Heart right ventricle (tissue), 16 donors: ENCODE measurements at places on chromosomes 16 and 17.

DNA sequence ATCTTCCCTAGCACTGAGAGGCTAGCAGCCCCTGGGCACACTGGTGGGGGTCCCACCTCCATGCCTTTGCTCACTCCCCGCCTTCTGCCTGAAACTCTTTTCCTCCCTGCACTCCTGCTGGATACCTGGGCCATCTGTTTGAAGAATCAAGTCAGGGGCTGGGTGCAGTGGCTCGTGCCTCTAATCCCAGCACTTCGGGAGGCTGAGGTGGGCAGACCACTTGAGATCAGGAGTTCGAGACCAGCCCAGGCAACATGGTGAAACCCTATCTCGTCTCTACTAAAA lies 15.7 kb downstream of the FOXJ1 start:
- no peak overlapping the region for H3K27ac ChIP-seq
- H3K4me1 ChIP-seq: peaks cover 5% of the 10 kb centered on the region
- no peaks in the 10 kb centered on the region for H3K36me3 ChIP-seq
- DNase-seq: no peak

DNA sequence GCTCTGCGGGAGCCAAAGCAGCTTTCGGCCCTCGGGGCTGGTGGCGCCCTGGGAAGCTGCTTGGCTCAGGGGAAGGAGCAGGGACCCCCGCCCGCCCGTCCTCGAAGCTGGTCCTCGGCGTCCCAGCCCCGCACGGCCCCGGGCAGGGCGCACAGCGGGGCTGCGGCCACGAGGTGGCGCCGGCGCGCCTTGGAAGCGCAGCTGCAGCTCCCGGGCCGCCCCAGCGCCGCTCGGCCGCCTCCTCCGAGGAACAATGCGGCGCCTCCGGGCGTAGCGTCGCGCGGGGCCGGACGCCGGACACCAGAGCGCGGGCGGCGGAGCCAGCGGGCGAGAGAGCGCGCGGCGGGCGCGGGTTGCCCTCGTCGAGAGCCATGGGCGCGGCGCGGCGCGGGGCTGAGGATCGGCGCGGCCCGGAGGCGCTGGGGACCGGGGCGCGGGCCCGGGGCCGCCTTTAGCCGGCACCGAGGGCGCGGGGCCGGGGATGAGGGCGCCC lies at the start of gene MGAT5B:
TSS of gene MGAT5B (plus strand) at position 229 of the 493 bp plus-strand sequence. CDS start 626 bp downstream, outside the sequence.
- H3K36me3 ChIP-seq: no peaks in the 10 kb centered on the region
- H3K4me3 ChIP-seq: peak within 1 kb of the TSS; percentile 24
- H3K27me3 ChIP-seq: peaks cover 55% of the 10 kb centered on the region
- DNase-seq: peak; percentile 68

- H3K4me3 ChIP-seq: no peak overlapping the region
- peak; percentile 79 for DNase-seq
- H3K36me3 ChIP-seq: peaks cover 87% of the 10 kb centered on the region
These were observed 18.4 kb upstream of the MRPS23 start for GRCh38 chr17:57868007-57868909.

- peak overlapping the region; percentile 24 for H3K4me3 ChIP-seq
- H3K27me3 ChIP-seq: peaks cover 41% of the 10 kb centered on the region
- H3K36me3 ChIP-seq: no peaks in the 10 kb centered on the region
- peaks cover 6% of the 10 kb centered on the region for H3K4me1 ChIP-seq
- H3K27ac ChIP-seq: no peak overlapping the region
These were observed 41.6 kb downstream of the AHSP start for GRCh38 chr16:31569360-31569717.
